Smooth muscle cell of the coronary artery (primary cell): ENCODE measurements at places on chromosomes 7 and 10. TPM values are rescaled to one million over a fixed set of nuclear protein-coding genes. Genes with fewer than 3 reads are reported as not detected.

Gene LIPK
- total RNA-seq: not detected in 2 replicates

Gene GAD2
- total RNA-seq: not detected in 2 replicates

Gene PTPN12
- 16.5 and 20.1 TPM in 2 replicates for total RNA-seq

Gene LRRC18
- total RNA-seq: not detected in 2 replicates

Gene SPDYE9
- not detected in 2 replicates for total RNA-seq
